CD4-positive, alpha-beta T cell treated with Interferon alpha-2 for 1 hour (primary cell): ENCODE measurements at places on chromosomes 1 and 21.

GRCh38 chr1:244280201-244280600 lies 171.5 kb downstream of the ADSS2 start:
- DNase-seq, result no peak

GRCh38 chr1:65103807-65104206 lies 44.2 kb upstream of the AK4 start:
- DNase-seq, result no peak

DNA sequence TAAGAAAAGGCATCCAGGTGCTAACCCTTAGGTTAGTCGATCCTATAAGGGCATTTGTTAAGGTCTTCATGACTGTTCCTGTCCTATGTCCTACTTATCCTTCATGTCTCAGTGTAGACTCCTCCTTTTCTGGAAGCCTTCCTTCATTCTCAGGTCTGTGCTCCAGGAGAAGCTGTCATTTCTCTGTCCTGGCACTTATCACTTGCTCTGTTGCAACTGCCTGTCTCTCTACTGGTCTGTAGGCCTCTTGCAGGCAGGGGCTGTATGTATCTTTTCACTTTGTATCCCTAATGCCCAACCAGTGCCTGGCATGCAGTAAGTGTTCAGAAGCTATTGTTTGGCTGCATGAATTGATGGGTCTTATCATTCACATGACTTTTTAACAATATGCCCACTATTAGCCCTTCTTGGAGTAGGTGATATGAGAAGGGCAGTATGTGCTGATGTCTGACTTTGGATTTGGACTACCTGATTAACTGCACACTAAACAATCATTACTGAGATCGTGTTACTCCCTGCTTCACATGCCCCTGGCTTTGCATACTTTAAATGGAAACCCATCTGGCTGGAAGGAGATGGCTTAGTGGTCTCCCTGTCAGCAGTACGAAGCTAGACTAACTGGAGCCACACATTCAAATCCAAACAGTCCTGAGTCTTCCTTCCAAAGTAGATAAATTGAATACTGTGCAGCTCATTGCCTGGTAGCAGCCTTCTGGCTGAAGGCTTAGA lies 88.8 kb downstream of the RGL1 start:
- no peak for DNase-seq

- no peak for DNase-seq
These were observed 7.7 kb downstream of the BCL2L15 start for GRCh38 chr1:113879739-113880038.

DNA sequence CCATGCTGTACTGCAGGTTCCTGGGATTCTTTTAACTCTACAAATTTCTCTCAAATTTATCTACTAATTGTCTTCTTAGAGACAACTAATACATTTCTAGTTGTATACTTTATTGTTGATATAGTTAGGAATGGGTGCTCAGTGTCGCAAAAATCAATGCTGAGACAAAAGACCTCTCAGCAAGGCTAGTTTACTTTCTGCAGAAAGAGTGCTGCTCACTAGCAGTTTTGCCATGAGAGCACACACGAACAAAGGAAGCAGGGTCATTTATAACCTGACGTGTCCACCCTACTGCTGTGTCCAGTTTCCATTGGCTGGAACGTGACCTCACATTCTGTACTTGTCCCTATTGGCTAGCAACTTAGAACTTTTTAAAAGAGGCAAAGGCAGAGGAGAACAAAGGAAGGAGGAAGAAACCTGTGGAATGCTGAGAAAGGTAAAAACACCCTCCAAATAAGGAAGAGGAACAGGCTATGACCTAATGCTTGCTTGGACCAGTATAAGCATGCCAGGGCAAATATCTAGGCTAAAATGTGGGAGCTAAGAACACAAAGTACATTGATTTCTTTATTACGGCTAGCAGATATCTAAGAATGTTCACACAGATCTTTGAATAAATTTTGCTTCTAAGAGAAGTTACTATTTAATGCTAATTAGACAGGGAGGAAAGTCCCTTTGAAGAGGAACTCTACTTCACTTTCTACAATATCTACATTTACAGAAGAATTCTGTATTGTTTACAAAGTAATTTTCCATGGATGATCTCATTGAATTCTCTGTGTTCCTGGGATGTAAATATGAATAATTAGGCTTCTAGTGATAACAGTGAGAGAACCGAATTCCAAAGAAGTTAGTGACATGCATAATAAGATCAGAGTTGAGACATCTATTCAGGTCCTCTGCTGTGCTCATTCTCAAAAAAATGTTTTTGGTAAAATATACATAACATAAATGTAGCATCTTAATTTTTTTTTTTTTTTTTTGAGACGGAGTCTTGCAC lies 86.0 kb upstream of the MAP10 start:
- no peak for DNase-seq

- DNase-seq, result no peak
These were observed 168.7 kb downstream of the CAMTA1 start for GRCh38 chr1:6953907-6954364.

DNA sequence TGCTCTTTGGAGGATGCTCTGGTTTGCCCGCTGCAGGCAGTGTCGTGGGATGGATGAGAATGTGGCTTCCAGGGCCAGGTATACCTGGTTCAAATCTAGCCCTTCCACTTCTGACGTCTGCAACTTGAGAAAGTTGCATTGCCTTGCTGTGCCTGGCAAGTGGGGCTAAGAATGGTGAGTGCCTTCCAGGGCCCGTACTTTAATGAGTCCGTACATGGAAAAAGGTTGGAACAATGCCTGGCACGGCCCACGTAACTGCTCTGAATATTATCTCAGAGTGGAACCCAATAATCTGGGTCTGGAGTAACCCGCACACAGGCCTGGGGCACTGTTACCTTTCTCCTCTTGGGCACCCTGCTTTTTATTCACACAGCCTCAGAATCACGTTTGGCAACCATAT lies 146.7 kb upstream of the EDN2 start:
- DNase-seq, result no peak

DNA sequence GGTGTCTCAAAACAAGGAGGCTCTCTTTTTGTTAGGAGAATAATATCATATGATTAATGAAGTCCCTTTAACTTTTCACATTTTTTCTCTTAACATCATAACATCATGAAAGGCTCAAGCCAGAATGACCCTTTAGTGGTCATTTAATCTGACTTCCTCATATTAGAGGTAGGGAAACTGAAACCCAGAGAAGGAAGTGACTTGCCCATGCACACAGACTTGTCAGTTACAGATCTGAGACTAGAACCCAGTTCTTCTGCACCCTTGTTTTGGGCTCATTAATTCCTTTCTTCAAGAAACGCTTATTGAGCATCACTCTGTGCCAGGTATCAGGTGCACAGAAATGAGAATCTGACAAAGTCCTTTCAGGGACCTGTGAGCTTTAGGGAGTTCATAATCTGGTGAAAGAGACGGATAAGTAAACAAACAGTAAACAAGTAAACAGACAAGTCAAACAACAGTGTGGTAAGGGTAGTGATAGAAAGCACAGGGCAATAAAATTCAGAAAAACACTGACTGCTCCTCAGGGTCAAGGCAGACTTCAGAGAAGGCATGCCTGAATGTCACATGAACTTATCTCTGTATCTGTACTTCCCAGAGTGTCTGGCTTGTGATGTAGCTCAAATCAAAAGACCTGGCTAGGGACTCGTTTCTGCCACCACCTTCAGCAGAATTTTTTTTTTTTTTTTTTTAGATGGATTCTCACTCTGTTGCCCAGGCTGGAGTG lies 38.3 kb upstream of the OSBPL9 start:
- no peak for DNase-seq

DNA sequence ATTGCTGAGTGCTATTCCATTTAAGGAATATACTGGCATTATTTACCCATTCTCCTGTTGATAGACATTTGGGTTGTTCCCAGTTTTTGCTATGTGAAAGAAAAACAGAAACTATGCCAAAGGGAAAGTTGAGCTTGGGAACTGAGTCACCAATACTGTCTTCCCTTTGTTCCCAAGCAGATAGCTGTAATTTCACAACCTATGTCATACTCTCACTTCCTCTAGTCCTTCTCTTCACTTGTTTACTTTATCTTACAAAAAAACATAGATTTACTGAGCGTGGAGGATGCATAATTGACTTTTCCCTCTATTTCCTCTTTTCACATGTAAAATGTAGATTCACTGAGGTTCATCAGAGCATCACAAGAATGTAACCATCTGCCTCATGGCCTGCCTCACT lies 32.4 kb upstream of the PGBD5 start:
- no peak for DNase-seq

DNA sequence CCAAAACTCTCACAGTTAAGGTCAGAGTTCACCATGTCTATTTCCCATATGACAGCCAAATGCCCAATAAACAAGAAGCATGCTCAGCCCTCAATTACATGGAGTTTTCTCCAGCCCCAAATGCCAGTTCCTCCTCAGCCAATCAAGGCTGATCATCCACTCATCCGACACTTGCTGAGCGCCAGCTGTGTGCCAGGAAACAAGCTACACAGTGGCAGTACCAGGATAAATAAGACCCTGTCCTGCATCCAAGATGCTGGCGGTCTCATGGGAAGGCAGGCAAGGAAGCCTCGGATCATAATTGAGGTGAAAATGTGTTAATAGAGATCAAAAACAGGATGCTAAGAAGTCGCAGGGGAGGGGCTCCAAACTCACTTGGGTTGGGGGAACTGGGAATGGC lies 7.7 kb downstream of the ZBTB17 start:
- no peak for DNase-seq

DNA sequence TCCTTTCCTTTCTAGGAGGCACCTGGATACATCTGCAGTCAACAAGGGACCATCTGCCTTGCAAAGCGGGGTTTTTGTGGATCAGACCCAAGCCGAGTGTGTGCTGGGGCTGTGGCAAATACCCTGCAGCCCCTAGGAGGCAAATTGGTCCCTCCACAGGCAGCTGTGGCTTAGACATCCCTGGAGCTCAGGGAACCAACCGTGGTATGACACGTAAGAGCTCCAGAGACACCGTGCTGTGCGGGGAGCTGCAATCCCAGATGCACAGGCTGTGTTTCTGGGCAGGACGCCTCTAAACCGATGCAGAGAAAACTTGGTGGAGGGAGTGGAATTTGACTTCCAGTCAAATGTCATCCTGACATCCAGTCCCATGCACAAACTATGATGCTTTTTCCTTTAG lies 141.5 kb downstream of the KAZN start:
- DNase-seq, result no peak

- no peak for DNase-seq
These were observed 18.0 kb upstream of the TRAPPC10 start for GRCh38 chr21:43994085-43994484.

DNA sequence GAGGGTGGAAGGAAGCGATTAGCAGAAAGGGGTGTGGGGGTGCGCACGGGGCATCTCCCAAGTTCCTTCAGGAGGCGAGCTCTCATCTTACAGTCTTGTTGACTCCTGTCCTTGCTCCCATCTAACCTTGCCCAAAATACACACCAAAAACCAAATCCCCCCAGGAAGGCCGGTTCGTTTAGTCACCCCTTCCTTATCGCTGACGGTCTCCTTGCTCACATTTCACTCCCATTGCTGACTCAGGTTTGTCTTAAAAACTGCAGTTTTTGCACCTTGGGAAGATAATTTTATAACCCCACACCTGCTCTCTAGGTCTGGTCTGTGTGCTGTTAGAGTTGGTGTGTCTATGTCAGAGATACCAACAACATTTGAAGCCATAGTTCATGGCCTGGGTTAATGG lies 68.1 kb upstream of the F3 start:
- DNase-seq, result no peak

GRCh38 chr1:167683641-167684502 lies 37.9 kb upstream of the MPZL1 start:
- no peak for DNase-seq

- DNase-seq, result peak; percentile 43
These were observed 351.3 kb upstream of the RUNX1 start for GRCh38 chr21:35400233-35400939.

- DNase-seq, result no peak
These were observed 22.9 kb downstream of the OVGP1 start for GRCh38 chr1:111404588-111404987.

- no peak for DNase-seq
These were observed 71.3 kb upstream of the LRRC8B start for GRCh38 chr1:89453123-89453972.

DNA sequence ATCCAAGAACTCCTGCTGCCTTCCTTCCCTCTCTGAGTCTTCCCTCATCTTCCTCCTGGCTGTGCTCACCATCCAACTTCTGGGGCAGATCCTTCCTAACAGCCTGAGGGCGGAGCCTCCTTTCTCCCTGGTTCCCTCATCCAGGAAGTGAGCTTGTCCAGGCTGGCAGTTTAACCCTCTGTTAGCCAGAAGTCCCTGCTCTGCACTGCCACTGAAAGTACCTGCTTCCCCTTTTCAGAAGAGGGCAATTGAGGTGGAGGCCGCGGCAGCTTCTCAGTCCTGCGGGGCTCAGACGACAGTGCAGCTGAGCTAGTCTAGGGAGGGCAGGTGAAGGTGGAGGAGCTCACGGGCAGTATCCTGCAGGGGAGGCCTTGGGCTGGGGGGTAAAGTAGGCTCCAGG lies 149.1 kb downstream of the FCRL5 start:
- DNase-seq, result no peak

GRCh38 chr1:113886417-113887401 lies 672 bp downstream of the BCL2L15 start:
- DNase-seq, result no peak

GRCh38 chr1:7680955-7681268 lies 90.2 kb upstream of the VAMP3 start:
- no peak for DNase-seq

- DNase-seq, result peak; percentile 80
These were observed 19.3 kb downstream of the SH2D2A start for GRCh38 chr1:156797212-156797871.

DNA sequence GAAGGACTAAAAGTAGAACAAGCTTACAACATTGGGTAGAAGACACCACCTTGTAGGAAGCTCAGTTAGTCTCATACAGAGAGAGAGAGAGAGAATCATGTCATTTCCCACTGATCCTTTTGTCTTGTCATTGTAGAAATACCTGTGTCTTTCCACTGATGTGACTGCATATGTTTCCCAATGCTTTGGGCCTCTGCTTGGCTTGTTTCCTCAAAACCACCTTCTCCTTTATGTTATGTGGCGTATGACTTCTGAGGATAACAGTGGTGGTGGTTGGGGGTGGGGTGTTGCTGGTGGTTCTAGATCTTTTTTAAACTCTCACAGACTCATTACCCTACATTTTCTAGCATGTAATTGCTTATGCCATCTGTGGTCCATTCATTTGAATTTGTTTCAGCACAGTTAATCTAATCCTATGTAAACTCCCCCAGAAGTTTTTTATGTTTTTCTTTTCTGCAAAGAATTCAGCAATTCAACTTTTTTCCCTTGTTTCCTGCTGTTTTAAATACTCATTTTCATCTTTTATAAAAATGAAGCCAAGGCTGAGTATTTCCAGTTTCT lies 9.3 kb downstream of the RGL1 start:
- no peak for DNase-seq

GRCh38 chr1:6106321-6106731 lies 60.6 kb downstream of the KCNAB2 start:
- no peak for DNase-seq

DNA sequence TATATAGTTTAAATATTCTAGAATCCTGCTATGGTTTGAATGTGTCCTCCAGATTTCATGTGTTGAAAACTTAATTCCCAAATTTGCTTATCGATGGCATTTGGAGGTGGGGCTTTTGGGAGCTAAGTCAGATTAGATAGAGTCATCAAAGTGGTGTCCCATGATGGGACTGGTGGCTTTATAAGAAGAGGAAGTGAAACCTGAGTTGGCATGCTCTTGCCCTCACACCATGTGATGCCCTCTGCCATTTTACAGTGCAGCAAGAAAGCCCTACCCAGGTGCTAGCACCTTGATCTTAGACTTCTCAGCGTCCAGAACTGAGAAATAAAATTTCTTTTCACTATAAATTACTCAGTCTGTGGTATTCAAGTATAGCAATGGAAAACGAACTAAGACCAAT lies 111.3 kb downstream of the TGFB2 start:
- no peak for DNase-seq
